ENCODE measurements at places on chromosomes 4 and X. TPM values are rescaled to one million over a fixed set of nuclear protein-coding genes. Genes with fewer than 3 reads are reported as not detected.
A peak's percentile ranks its signal among the peaks of the same experiment; 100 is the strongest.

The STK26 gene
- total RNA-seq = 57.9 TPM

The JADE1 gene
- total RNA-seq = 30.0 TPM

The ALPK1 gene
- total RNA-seq = 64.7 TPM

The MAP9 gene
- 9.9 TPM for total RNA-seq

The IBSP gene
- not detected for total RNA-seq

The SOD3 gene
- total RNA-seq = not detected

DNA sequence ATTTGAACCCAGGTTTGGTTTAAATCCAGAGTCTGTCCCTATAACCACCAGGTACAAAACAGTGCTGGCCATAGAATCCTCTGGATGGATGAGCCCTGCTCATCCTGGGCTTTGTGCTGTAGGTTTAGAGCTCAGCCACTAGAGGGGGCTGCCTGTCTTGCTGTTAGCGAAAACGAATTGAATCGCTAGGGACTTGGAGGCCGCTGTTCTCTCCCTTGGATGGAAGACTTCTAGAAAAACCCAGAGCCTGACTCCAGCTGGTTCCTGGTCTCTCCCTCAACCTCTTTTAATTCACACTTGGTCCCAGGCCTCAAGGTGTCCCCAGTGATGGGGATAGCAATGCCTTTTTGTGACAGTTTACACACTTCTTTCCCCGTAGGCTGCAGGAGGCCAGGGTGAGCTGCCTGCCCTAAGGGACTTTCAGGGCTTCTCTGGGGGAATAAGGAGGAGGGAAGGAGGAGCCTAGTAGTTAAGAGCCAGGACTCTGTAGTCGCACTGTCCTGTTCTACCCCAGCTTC lies 8.7 kb downstream of the RIPPLY1 start:
- DNase-seq = peak; percentile 56

DNA sequence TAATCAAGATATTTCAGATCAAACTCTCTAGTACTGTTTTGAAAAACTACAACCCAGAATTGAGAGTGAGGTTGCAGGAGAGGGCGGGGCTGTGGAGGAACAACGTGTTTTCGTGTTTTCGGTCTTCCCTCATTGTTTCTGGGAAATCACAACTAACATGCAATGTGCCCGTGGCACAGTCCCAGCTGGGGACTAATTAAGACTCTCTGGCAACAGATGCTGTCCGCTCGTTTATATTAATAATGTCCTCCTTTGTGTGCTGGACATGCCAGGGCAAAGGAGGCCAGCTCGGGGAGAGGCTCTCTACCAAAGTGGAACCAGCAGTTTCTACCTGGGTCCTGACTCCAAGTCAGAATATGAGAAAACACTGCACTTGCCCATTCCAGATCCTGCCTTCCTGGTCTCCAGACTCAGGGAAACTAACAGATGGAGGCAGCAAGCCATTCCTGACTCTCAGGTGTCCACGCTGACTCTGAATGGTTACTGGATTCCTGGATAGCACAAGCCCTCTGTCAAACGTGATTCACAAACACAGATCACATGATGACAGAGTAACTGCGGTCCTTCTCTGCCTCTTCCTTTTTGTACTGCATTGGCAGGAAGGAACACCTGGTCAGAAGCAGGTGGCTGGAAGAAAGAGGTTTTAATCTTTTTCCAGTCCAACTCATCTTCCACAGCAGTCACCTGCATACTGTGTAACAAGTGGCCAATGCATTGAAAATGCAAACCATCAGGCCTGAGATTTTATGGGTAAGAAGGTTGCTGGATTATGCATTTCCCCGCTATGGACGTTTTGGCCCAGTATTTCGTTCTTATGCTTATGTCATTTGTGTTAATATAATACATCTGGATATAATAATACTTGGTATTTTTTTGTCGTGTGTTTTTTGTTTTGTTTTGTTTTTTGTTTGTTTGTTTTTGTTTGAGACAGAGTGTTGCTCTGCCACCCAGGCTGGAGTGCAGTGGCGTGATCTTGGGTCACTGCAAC lies 65.0 kb downstream of the COQ2 start:
- DNase-seq = peak; percentile 72

GRCh38 chr4:1778642-1779392 lies 14.3 kb upstream of the FGFR3 start:
- DNase-seq = no peak

DNA sequence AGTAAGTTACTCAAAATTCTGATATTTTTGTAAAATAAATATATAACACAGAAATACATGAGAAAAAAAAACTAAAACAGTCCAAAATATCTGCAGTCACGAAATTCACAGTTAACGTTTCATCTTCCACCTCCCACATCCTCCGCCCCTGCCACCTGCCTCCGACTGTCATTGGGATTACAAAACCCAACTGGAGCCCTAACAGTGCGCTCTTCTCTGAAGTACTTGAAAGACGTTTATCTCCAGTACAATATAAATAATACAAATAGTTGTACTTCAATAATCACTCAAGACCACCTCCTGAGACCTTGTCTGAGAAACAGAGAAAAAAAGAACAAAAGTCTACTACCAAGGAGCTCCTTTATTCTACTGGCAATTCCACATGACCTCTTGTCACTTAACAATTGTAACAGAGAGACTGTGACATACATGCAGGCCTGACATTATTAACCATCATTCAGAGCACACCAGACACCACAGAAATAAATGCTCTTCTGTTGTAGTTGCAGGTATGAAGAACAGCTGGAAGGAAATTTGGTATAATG lies 280.6 kb downstream of the PPP3CA start:
- DNase-seq = no peak

DNA sequence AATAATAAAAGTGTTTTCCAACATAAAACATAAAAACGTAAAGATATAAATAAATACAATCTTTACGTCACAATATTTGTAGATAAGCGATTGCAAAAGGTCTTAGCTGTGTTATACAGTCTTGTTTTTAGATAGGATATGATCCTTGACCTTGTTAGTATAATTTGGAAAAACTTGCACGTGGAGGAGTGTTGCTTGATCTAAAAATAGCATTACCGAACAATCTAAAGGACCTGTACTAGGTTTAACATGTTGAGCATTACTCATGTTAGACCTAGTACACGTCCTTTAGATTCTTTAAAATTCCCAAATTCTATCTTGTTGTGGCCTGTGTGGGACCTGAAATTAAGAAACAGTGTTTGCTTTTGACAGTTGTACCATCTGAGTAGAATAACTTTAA lies 1.6 kb downstream of the METAP1 start:
- no peak for DNase-seq

GRCh38 chrX:43688586-43688985 lies 32.5 kb downstream of the MAOA start:
- DNase-seq = no peak

DNA sequence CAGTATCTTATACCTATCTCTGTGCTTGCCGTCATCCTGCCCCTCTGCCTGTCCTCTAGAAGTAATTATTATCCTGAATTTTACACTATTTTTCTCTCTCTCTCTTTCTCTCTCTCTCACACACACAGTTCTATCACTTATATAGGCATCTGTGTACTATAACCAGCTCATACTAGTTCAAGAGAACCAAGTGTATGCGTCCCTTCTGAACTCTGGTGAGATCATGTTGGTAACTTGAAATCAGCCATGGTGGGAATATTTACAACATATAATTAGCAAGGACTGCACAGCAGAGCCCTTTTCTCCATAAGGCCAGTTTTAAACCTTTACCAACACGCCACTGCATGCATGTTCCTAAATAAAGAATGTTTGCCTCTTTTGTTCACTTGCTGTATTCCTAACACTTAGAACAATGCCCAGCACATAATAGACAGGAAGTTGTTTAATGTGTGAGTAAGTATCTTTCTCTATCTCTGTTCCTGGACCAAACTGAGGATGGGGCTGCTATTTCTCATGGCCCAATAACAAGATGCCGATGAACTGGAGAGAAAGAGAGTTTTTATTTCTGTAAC lies 51.1 kb upstream of the IL21 start:
- no peak for DNase-seq

GRCh38 chr4:169102026-169102425 lies 92.0 kb upstream of the CBR4 start:
- DNase-seq = no peak

DNA sequence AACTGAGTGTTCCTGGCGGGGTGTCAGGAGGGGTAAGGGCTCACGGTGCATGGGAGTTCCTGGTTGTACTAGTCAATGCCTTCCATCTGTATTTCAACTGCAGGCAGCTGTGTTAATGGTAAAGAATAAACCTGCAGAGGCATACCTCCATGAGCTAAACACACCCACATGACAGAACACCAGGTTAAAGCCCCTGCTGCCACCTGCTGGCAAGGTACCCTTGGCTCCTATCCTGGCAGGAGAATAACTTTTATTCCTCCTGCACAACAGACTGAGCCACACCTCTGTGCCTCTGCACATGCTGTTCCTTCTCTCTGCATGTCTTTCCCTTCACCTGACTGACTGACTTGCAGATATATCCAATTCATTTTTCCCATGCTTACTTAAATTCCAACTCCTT lies 11.1 kb downstream of the ITIH6 start:
- peak; percentile 35 for DNase-seq

- no peak for DNase-seq
These were observed 20.6 kb upstream of the MAML3 start for GRCh38 chr4:140174543-140174942.

DNA sequence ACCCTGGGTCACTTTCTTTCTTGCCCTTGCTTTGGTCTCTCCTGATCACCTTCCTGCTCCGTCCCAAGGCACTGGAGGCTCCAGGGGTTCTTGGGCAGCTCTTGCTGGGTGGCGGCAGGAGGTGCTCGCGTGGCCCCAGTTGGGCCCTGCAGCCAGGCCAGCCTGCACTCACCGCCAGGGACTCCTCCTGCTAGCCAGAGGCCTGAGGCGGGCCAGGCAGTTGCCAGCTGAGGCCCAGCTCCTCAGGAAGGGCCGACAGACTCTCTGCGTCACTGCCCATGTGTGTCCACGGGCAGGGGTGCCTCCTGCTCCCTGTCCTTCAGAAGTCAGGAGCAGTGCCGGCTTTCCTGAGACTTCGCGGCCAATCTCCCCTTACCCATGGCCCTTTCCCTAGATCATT lies 9.3 kb downstream of the SUV39H1 start:
- no peak for DNase-seq

- DNase-seq = no peak
These were observed 52.3 kb upstream of the CLNK start for GRCh38 chr4:10736895-10737294.

- DNase-seq = no peak
These were observed 47.3 kb downstream of the CHRDL1 start for GRCh38 chrX:110748256-110748806.

DNA sequence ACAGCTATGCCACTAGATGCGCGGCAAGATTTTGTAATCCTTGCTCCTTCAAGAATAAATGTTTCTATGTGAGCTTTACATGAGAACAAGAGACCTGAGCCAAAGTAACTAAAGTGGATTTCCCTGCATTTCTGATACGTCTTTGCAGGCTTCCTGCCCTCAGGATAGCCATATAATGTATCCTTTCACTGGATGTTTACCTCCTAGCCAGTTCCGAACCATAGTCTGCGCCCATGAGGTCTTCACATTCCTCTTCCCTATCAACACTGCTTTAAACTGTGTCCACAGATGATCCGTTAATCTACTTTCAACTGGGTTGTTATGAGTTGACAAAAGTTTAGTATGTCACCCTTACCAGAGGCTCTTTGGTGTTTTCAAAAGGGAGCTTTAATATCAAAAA lies 1889.1 kb upstream of the AGA start:
- DNase-seq = no peak

DNA sequence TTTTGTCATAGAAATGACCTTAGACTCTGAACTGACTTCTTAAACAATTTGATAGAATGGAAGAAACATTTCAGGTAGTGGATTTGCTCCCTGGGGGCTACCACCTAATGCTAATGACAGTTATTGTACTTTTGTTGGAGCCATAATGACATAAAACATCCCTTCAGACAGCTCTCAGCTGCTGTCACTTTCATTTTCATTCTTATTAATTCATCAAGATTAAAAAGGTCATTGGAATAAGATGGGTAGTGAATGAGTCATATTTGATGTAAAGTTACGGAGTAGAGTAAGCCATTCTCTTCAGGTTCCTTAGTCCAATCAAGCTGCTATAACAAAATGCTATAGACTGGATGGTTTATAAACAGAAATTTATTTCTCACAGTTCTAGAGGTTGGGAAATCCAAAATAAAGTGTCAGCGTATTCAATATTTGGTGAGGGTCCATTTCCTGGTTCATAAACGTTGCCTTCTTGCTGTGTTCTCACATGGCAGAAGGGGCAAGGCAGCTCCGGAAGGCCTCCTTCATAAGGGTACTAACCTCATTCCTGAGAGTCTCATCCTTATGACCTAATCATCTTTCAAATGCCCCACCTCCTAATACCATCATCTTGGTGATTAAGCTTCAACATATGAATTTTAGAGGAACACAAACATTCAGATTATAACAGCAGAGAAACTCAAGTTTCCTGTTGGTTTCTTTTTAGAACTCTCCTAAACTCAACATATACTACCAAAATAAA lies 268.5 kb downstream of the ARAP2 start:
- no peak for DNase-seq

DNA sequence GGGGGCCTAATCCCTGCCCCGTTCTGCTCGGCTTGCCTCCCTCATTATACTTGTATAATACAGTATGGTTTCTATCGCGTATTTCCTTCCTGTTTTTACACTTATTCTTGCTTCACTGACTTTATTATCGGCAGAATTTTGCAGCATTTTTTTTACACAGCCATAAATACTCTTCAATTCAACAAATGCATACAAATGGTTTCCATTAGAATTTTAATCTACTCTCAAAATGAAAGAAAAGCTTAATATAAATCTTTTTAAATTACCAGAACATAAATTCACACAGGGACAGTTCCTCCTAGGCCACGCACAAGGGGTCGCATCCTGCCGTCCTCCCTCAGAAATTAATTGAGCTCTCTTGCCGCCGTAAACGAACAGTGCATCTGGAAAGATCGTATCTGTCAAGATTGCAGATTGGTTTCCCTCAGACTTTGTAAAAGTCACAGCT lies 42.9 kb downstream of the DCTD start:
- no peak for DNase-seq

DNA sequence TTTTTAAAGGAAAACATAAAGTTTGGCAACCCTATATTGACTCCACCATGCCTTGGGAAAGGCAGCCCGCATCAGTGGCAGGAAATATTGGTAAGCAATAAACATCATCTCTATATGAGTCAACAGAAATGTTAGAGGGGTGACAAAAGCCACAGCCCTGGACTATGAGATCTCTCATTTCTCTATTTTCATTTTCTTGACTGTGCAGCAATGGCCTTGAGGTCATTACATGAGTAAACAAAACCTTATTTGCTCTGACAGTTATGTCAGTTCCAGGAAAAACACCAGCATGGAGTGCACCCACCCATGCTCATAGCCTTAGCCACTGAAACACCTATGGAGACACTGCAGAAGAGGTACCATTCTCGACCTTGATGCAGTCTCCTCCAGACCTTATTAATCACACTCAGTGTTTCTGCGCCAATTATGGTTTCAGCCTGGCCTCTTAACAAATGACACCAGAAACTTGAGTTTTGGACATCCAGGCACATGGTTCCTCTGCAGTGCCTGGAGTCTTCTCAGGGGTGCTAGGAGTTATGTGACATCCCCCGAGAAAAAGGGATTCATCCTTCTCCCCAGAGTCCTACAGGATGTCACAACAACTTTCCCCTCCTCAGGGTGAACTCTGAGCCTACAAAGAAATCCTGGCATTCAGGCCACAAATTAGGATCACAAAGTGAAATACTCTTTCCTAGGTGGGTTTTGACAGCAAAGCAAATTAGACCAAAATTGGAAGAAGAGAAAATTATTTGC lies 16.0 kb upstream of the HPGD start:
- DNase-seq = peak; percentile 6

GRCh38 chrX:16892504-16893362 lies 22.6 kb upstream of the RBBP7 start:
- DNase-seq = peak; percentile 61
